Caudate nucleus (tissue), 63 donors: ENCODE measurements at places on chromosomes 7 and 10.

- no peak for DNase-seq
Measured at GRCh38 chr10:119541459-119542356, 811 bp downstream of the RGS10 start.

GRCh38 chr7:135160858-135161653, 9.5 kb downstream of the CYREN start:
- DNase-seq = no peak

DNA sequence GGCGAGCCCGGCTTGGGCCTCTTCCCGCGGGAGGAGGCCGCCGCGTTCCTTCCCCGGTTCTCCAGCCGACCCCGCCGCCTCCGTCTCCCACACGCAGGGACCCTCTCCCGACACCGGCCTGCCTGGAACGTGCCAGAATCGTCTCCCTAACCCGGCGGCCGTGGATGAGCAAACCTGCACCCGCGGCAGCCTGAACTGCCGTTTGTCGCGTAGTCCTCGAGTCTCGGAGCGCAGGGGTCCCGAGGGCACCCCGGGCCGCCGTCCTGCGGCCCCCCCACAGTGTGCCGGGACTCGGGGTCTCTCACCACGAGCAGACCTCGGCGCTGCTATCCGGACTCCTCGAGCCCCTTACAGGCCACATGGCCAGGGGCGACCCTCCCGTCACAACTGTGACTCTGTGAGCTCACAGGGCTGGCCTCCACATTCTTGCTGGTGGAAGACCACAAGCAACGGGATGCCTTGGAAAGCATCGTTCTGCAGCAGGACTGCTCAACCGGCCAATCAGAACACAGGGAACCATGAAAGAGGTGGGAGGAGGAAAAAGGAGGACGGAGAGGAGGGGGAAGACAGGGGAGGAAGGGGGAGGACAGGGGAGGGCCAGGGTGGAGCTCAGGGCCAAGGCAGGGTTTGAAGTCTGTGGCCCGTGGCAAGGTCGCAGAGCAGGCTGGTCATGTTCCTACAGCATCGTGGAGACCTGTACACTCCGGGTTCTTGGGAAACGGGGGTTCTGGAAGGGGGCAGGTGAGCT, 276.9 kb downstream of the DNAJB6 start:
- DNase-seq = no peak

DNA sequence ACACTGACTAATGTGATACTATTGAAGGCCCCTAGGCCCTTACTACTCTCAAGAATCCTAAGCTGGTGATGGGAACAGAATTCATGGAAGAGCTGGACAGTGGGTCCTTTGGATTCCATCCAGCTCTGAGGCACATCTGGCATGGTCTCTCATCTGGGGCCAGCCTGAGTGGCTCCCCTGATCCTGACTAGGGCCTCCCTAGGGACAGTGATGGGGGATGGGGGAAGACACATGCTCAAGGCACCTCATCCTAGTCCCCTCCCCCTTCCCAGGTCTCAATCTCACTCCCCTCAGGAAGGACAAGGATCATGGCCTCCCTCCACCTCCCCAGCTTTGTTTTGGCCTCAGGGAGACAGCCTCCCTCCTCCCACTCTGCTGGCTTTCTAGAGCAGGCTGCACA, 1.8 kb downstream of the KCNIP2 start:
- no peak for DNase-seq

DNA sequence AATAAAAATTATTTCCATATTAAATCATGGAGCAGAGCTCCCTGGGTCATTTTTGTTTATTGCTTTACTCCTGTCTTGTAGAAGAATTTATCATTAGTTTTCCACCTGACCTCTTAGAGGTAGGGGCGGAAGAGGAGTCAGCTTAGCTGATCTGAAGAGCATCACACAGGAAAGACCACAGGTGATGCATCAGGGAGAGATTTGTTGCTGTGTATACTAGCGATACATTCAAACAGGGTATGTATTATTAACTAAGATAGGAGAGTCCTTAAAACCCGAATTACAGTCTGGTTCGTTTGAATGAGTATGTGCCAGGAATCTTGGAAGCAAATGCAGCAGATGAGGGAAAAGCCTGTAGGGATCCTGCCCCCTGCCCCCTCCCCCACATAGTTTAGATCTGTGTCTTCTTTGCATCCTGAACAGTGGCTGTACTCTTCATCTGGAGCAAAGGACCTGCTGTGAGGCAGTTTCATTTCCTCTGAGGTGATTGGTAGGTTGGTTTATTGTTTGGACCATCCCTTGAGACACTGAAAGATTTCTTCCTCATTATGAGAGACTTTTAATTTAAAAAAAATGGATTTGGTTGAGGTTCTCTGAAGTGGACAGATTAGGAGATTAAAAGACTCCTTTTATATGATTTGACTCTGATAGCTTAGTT, 177.0 kb downstream of the SND1 start:
- no peak for DNase-seq

DNA sequence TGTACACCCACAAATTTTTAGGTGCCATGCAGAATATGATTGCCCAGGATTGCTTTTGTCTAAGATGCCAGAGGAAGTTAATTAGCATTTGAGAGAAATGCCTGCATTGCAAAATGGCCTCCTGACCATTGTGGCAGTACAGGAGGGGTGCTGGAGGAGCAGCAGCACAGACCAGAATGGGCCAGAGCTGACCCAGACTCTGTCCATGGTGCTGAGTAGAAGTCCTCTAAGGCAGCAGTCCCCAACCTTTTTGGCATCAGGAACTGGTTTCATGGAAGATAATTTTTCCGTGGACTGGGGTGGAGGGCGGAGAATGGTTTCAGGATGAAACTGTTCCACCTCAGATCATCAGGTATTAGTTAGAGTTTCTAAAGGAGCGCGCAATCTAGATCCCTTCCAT, 217.8 kb upstream of the AGK start:
- no peak for DNase-seq

DNA sequence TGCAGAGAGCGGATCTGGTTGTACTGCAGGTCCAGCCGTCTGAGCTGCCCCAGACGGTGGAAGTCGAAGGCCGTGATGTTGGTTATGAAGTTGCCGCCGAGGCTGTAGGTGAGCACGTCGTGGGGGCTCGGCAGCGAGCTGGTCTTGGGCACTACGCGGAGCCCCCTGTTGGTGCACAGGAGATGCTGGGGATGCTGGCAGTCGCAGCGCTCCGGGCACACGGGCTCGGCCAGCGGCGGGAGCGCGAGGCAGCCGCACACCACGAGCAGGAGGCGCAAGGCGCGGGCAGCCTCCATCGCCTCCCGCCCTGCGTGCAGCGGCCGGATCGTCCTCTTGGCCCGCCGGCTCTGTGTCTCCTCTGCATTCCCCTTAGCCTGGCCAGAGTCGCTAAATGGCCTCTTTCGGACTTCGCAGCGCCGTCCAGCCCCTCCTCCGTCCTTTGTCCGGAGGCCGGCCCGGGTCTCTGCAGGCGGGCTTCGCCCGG, 337 bp downstream of the TRIL start:
- no peak for DNase-seq
